H7 (cell line): ENCODE measurements at places on chromosomes 4 and X. TPM values are rescaled to one million over a fixed set of nuclear protein-coding genes. Genes with fewer than 3 reads are reported as not detected.
A peak's percentile ranks its signal among the peaks of the same experiment; 100 is the strongest.

GC gene
- total RNA-seq: 0.26 TPM in 1 of 2 replicates, not detected in the other

RLIM gene
- 25.9 and 37.1 TPM in 2 replicates for total RNA-seq

MND1 gene
- total RNA-seq: 17.6 and 32.1 TPM in 2 replicates

MAGEE2 gene
- not detected in 2 replicates for total RNA-seq

PKD2 gene
- total RNA-seq: 16.6 and 19.4 TPM in 2 replicates

MSANTD1 gene
- 0.07 and 0.24 TPM in 2 replicates for total RNA-seq

TCEAL6 gene
- total RNA-seq: not detected in 2 replicates

IL3RA gene
- total RNA-seq: 0.07 TPM in 1 of 2 replicates, not detected in the other

GRCh38 chrX:154019061-154019621 is 561 bp downstream of the IRAK1 start:
- no peak for DNase-seq

DNA sequence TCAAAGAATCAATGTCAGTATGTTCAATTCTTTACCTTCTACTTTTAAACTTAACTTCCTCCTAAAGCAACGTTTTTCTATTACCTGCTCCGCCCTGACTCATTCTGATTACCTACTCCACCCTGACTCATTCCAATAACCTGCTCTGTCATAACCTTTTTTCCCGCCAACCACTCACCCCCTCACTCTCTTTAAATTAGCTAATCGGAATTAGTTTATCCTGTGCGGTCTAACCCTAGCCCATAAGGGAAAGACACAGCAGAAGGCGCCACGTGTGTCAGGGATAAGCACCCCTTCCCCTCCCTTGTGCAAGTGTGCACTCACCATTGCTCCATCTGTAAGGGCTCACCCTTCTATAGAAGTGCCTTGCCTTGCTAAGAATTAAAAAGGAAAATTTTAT is 64.4 kb downstream of the EIF4E start:
- no peak for DNase-seq

DNA sequence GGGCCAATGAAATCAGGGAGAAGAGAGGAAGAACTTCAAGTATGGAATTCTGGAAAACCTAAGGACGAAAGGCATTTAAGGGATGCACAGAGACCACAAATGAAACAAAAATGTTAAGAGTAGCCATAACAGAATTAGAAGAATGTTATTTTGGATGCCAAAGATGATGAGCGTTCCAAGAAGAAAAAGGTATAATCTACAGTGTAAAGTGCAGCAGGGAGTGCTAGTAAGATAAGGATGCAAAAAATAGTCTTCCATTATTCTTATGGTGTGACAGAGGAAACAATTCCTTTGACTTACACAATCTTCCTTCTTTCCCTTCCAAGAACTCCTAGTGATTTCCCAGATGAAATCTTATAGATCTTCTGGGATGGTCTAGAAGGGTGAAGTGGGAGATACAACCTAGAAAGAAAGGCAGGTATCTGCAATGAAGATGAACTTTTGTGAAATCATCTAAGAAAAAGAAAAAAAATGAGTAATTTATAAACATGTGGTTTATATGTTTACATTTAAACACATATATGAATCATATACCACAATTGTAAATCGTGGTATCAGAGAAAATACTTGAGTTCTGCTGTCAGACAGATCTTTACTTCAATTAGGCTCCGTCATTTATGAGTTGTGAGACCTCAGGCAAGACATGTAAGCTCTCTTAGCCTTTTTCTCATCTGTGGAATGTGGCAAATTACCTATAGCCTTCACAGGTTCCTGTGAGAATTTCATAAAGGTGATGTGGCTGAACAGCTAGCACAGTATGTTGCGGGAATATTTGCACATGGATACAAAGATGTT is 8.1 kb downstream of the MORF4L2 start:
- no peak for DNase-seq

GRCh38 chrX:19863212-19863856 is 24.1 kb downstream of the SH3KBP1 start:
- no peak for DNase-seq

GRCh38 chr4:1044469-1045192 is 33.2 kb downstream of the FGFRL1 start:
- peak; percentile 45 for DNase-seq

DNA sequence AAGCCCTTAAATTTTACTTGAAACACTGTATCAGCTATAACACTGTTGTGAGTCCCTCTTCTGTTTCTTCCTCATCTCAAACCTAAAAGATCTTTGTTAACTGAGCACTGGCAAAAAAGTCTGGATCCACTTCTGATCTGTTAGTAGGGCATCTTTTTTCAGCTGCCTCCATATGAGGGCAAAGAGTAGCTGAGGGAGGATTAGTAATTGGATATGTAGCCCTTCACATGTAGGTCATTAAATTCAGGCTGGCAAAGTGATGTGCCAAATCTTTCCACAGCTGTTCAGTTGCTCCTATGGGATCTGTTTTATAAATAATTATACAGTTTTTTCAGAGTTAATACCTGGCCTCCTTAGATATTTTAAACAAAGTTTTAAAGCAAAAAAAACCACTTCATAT is 1.1 kb upstream of the TRMT10A start:
- no peak for DNase-seq

DNA sequence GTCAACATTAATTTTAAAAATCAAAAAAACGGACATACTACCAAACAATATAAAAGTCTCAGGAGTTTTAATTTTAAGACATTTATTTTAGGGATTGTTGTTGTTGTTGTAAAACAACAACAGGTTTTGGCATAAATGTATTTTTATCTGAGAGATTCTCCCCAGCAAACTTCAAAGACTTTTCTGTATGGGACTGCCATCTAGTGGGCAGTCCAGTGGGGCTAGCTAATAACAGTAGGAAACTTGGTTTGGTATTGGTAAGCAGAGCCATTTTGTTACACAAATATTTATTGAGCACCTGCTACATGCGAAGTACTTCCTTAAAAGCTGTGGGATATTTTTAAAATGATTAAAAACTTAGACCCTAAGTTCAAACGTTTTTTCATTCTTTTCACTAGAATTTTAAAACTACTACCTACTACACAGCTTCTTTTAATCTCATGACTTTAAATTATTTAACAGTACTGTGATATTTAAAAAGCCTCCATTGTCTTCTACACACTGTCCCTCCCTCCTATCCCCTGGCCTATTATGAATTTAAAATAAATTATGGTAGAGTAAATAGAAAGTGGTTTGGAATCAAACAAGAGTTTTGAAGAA is 1028.4 kb upstream of the INTU start:
- no peak for DNase-seq

GRCh38 chr4:14915018-14915417 is 87.3 kb upstream of the CPEB2 start:
- no peak for DNase-seq

- DNase-seq: no peak
Measured at GRCh38 chrX:50206753-50207152, 2.2 kb downstream of the CCNB3 start.

DNA sequence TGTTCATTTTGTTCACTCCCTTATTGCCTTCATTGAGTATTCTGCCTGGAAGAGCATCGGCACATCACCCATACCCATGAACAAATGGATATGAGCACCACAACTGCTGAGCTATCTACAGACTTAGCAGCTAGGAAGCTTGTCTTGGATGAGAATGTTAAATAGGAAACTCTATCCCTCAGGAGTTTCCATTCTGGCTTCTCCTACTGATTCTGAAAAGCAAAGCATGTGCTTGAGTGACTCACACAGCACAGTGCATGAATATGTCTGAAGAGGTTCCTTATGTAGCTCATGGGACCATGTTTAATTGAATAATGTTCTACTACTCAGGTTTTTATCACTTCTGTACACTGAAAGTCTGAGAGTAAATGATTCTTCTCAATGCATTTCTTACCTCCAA is 57.3 kb upstream of the MXRA5 start:
- DNase-seq: no peak

DNA sequence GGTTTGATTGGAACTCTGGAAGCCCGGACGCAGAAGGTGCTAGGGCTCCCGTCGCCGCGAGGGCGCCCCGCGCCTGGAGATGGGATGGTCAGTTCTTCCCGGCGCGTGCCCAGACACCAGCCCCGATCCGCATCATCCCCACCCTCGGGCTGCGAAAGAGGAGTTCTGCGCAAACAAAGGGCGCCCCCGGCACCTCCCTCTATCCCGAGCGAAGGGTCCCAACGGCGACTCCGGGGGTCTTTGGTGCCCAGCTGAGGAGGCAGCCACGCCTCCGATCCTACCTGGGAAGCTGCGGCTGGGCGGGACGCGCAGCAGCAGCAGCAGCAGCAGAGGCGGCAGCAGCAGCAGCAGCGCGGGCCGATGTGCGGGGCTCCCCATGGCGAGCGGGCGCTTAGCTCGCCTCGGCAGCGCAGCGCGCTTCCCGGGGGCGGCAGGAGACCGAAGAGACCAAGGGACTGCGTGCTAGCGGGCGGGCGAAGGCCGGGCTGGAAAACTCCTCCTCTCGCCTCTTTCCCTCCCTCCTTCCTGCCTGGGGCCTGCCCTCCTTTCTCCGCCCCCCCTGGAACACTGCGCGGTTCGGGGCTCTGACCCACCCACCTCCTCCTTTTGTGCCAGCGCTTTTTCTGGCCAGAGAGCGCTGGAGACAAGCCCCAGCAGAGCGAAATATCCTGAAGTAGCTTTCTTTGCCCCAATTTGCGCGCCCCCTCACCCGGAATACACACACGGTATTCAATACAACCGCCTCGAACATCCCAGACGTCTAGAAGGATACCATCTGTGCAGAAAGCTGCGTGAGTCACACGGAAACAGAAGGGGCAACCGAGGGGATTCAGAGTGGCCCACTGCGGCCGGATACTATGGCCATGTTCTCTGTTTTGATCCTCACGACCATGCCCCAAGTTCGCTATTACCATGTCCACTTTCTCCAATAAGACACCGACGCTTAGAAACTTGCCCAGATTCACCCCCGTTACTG is at the start of gene SRPX:
Gene SRPX (minus strand): TSS at position 457 of the 976 bp plus-strand sequence. CDS start 79 bp downstream, at position 378.
- peak; percentile 64 for DNase-seq

DNA sequence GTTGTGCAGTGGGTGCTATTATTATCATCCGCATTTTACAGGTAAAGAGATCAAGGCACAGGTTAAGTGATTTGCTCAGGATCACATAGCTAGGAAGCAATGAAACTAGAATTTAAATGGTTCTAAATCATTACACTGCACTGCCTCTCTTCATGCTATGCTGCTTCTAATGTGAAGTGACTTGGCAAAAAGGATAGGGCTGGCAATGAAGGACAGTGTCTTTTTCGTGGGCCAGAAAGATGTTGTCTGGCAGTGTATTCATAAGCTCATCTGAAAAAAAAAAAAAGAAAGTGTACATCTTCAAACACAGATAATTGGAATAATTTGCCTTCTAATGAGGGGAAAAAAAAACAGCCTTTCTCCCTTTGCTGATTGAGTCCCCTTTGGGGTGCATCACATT is 132.2 kb upstream of the FUNDC1 start:
- no peak for DNase-seq

DNA sequence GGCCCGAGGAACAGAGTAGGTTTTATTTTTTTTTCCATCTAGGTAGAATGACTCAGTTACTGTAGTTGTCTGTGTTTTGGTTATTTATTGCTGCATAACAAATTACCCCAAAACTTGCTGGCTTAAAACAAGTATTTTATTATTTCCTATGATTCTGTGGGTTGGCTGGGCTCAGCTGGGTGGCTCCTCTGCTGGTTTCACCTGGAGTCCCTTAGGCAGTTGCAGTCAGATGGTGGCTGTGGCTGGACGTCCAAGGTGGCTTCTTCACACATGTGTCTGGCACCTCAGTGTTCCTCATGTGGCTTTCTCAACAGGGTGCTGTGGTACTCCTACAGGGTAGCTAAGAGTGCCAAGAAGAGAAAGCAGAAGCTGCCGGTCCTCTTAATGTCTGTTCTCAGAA is 115.8 kb downstream of the PHEX start:
- no peak for DNase-seq

DNA sequence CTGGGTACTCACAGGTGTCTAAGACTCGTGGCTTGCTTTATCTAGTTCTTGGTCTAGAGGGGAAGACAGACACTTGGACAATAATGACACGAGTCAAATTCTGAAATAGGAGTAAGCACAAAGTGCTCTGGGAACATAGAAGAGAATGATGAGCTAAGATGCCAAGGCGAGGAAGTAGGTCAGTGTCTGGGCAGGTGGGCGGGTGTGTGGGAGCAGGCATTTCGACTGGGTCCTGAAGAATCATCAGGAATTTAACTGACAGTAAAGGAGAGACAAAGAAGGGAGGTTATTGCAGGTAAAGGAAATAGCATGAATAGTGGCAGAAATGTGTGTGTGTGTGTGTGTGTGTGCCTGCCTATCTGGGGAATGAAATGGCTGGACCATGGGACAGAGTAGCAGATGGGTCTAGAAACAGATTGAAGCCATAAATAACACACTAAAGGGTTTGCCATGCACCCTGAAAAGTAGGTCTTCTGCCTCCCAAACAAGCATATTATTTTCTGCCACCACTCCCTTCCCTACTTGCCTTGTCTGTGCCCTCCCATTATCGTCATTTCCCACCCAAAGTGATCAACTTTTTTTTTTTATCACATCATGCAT is 58.4 kb upstream of the SLC25A43 start:
- no peak for DNase-seq

DNA sequence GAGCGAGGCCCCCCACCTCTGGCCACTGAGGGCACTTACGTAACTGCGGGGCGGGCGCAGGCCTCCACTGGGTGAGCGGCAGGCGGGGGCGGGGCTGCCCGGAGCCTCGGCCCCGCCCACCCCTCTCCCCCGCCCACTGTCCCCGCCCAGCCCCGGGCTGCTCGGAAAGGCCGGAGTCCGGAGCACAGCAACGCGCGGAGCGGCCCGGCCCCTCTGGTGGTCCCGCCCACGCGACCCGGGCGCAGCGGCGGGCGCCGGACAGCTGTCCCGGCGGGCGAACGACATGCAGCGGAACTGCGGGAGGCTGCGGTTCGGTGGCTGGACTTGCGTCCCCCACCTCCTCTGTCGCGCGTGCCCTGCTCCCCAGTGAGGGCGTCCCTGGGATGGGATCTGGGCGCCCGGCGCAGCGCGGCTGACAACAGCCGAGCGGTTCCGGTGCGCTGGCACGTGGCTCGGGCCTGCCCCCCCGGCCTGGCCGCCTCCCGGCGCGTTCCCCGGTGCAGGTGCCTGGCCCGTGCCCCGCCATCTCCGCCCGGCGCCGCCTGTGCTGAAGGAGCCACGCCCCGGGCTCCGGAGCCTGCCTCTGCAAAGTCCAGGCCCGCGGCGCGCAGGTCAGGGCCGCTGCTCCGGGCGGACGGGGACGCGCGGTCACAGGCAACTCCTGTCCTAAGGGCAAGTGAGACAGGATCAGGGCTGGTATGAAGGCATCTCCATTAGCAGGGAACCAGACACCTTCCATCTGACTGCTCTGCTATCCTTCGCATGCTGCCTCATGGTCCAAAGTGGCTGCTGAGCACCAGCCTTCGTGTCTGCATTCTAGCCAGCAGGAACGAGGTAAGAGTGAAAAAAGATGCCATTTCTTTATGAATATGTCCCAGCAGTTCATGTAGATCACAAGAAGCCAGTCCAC is 21.8 kb upstream of the JAKMIP1 start:
- peak; percentile 98 for DNase-seq

DNA sequence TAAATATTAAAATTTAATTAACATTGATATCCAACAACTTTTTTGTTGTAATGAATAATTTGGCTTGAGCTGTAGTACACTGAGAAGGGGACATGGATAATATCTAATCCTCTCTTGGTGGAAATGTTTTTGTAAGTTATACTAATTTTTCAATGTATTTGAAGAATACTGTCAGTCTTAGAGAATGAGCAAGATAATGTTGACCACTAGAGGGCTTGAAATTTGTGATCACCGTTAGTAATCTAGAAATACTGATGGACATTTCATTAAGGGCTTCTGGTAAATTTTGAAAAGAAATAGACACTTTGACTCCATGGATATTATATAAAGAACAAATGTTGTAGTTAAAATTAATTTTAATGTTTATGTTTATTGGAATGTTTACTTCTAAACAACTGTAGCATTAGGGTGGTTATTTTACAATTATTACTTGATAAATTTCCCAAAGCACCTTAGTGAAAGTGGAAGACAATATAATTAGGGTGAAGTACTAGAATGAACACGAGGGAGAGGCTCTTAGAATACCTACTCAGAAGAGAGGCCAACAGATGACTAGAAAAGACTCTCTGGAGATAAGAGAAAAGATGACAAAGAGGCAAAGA is 20.0 kb upstream of the CAMK2D start:
- DNase-seq: no peak
